Heart left ventricle (tissue), 16 donors: ENCODE measurements at places on chromosomes 4 and X.

DNA sequence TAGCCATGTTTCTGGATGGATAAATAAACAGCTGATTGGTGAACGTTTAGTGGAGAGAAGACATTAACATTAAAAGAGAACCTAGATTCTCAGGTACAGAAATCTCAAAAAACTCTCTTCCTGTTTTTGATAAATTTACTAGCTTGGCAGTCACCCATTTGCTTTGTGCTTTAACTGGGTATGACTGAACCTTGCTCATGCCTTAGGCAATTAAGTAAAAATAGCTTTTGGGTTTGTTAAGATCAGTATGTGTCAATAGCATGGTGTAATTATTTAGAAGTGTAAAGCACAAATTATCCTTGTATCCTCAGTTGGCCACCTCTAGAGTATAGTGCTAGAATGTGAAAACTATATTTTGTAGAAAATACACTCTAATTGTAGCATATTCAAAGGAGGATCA, 200.0 kb downstream of the CFAP299 start:
- DNase-seq, result no peak

- DNase-seq, result no peak
Measured at GRCh38 chrX:152892999-152893891, 4.6 kb upstream of the ZNF185 start.

DNA sequence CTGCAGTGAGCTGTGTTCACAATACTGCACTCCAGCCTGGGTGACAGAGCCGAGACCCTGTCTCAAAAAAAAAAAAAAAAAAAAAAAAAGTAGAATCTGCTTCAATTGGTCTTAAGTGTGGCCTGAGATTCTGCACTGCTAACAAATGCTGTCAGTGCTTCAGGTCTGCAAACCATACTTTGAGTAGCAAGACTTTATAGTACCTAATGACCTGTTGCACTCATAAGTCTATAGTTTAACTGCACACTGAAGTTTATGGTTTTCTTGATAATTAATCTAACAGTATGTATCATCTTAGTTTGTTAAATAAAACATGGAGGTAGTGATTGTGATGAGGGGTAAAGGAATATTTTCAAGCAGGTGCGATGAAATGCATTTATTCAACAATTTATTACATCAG, 135.6 kb downstream of the STAG2 start:
- DNase-seq, result no peak

DNA sequence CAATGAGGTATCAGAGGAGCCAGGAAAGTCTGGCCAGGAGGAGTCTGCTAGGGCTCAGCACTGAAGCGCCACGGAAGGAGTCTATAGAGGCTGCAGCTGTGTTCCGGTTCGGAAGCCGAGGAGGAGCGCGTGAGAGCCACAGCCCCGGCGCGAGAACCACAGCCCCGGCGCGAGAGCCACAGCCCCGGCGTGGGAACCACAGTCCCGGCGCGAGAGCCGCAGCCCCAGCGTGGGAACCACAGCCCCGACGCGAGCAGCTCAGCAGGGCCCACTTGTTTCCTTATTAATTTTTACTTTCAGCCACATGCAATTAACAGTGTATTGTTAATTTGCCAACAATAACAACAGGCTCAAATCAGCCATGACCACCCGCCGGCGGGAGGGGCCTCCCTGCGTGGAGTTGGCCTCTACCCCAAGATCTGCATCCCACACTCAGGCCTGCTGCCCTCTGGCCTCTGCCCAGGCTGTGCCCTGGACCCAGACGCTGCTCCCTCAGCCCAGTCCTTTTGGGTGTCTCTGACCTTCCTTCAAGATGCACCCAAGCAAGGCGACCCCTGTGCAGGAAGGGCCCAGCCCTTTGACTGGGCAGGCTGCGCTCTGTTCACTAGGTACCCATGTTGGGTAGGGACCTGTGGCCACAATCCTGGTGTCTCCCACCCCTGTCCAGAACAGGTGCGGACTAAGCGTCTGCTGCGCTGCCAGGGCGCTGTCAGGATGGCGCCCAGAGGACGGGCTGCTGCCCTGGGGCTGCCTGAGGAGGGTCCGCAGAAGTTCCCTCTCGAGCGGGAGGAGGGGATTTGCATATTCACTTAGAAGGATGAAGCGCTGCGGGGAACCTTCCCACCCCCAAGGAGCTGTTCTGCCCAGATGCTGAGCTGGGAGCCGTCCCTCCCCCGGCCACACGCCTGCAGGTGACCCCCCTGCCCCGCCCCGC, 113.8 kb downstream of the ADRA2C start:
- no peak for DNase-seq

DNA sequence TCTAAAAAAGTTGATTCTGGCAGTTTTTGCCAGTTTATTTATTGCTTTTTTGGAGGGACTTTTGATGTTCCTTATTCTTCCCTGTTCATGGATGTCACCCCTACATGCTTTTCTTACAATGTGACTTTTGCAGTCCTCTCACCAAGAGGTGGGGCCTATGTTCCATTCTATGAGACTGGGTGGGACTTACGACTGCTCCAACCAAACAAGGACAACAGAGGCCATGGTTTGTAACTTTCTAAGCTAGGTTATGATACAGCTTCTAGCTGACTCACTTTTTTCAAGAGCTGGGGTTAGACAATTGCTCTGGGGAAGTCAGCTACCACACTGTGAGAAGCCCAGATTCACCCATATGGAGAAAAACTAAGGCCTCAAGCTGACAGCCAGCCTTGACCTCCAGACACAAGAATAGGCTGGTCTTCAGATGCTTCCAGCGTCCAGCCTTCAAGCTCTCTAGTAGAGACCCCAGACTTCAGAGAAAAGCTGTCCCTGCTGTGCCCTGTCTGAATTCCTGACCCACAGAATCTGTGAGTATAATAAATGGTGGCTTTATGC, 39.5 kb downstream of the ENOPH1 start:
- no peak for DNase-seq

DNA sequence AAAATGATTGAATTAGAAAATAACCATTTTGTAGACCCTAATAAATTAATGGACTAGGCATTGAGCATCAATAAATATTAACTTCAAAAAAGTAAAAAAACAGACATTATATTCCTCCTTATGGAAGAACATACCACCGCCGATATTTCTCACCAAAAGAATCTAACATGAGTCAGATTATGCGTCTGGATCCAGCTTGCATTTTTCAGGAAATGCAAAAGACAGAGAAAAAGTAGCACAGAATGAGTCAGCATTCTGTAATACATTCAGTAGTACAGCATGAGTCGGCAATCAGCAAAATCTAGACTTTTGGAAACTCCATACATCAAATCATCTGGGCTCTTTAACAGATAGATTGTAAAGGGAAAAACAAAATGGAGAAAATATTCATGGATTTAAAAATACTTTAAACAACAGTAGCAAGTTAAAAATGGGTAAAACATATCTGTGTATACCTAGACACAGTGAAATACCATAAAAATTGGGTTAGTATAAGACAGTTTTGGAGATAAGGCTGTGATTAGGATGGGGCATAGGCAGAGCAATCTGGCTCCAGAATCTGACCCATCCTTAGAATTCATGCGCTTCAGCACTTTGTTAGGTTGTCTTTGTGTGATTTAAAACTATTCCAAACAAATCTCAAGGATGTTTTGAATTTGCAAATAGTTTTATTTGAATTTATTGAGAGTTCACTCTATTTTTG, 633.0 kb upstream of the FAM241A start:
- DNase-seq, result no peak
